ENCODE measurements at places on chromosomes 16 and 17. TPM values are rescaled to one million over a fixed set of nuclear protein-coding genes. Genes with fewer than 3 reads are reported as not detected.

Gene TBC1D3B
- total RNA-seq, result 0.50 TPM

Gene WFDC1
- total RNA-seq, result not detected

Gene TBC1D28
- total RNA-seq, result not detected

Gene RASD1
- total RNA-seq, result not detected

Gene HBQ1
- not detected for total RNA-seq

Gene ABCC12
- not detected for total RNA-seq

Gene GPR179
- total RNA-seq, result not detected

Gene SCARF1
- 0.28 TPM for total RNA-seq

Gene DOK4
- total RNA-seq, result 14.8 TPM

Gene TCAP
- 0.33 TPM for total RNA-seq

Gene HS3ST3A1
- 1.7 TPM for total RNA-seq

DNA sequence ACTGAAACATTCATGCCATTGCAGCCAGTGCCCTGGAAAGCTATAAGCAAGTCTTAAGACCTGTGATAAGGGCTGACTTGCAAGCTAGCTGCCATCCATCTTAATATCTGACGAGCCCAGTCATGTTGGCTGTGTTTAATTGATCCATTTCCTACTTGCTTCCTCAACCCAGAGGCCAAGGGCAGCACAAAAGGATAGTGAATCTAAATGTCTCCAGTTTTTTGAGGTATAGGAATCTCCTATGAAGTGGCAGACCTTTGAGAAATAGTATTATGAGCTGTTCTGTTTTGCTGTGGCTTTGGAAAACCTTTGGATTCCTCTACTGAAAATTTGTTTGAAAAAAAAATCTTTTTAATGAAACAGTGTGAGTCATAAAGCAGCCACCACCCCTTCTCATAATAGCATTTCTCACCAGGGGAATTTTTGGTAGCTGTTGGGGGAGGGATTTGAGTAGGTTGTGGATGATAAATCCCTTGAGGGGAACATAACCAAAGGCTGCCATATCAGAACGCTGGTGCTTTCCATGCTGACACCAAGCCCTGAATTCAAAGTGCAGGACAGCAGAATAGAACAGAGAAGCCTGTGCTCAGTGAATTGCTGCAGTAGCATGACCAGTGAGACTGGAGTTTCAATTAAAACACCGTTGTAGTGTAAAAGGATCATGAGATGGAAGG, 12.9 kb downstream of the ZNRF1 start:
- DNase-seq, result peak; percentile 97

DNA sequence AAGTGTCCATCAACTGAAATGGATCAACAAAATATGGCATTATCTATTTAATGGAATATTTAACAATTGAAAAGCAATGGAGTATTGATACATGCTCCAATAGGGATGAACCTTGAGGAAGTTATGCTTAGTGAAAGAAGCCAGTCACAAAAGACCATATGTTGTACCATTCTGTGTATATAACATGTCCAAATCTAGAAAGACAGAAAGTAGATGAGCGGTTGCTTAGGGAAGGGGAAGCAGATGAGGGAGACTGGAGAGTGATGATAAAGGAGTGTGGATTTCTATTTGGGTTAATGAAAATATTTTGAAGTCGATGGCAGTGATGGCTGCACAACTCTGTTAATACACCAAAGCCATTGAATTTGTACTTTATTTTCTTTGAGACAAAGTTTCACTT, 8.5 kb upstream of the ERN1 start:
- DNase-seq, result no peak

GRCh38 chr16:23122144-23122543, 27.1 kb downstream of the USP31 start:
- DNase-seq, result no peak

DNA sequence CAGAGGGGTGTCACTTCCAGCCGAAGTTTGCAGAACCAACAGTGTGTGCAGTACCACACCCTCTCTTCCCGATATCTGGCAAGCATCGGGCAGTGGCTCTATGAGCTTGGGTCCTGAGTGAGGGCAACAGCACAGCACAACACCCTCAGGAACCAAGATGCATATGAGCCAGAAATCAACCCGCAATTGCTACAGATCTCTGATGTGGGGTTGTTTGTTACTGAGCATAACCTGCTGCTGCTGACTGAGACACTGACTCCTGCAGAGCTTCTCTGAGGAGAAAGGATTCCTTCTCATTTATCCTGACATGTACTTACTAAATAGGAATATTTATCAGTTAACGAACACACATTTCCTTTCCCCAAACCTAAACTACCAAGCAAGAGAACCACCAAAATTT, 218.3 kb downstream of the RBFOX3 start:
- DNase-seq, result no peak

DNA sequence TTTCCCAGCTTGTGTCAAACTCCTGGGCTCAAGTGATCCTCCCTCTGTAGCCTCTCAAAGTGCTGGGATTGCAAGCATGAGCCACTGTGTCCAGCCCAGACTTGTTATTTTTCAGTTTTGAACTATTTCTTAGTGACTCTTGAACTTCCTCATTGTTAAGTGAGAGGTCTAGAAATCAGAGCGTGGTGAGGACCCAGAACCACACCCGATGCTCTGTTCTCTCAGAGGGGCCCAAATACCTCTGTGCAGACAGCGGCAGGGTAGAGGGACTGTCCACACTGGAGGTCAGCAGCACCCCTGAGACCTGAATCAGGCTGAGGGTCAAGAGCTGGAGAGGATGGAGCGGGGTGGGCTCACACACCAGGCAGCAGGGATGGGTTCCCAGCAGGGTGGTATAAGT, 47.7 kb upstream of the MEAK7 start:
- DNase-seq, result peak; percentile 21

GRCh38 chr17:9173386-9173983, 152.2 kb downstream of the NTN1 start:
- no peak for DNase-seq

DNA sequence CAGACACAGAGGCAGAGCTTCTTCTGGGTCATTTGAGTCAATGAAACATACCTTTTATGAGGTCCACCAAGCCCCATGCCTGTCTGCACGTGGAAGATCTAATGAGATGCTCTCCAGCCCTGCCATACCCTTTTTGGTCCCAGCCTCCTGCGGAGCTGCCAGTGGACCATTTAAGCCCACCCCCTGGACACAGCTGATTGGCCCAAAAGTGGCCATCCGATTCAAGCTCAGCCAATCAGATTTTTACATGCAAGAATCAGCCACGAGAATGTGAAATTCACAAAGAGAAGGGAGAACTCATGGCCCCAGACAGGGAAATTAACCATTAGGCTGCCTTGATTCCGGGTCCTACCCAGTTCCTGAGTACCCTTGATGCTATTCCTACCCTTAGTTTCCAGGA, 231.0 kb upstream of the EEF2KMT start:
- DNase-seq, result no peak

DNA sequence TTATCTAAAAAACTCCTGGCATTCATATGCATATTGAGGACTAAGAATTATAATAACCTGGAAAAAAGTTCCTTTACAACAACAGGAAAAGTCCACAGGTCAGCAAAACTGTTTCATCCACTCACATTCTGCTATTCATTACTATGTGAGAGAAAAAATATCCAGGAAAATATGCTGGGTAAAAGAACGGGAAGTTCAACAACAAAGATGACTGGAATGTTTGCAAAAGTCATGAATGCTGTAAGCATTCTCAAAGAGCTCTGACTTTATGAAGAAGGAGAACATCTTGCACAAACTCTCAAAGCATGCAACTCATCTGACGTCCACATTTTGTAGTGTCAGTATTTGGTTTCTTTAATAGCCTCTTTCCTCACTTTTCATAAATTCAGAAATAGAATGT, 56.9 kb upstream of the ALDH3A1 start:
- DNase-seq, result no peak

DNA sequence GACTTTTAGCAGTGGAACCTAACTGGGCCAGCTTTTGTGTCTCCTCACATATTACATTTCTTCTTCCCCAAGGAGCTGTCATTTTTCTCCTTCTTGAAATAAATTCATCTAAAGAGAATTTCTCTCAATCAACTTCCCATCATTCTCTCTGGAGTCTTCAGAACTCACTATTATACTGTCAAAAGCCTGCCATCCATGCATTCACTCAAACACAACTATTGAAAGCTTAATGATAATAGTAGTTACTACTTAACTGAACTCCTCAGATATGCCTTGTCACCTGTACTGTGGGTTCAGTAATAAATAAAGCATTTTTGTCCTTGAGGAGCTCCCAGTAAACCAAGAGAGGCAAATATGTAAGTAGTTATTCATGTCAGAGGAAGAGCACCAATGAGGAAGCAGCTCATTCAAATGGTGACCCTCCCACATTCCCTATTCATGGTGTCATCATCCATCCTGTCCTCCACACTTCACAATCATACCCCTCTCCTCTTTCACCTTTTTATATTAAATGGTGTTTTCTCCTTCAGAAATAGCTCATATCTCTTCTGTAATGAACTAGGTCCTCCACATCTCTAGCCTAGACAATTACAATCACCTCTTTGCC, 162.6 kb downstream of the CA10 start:
- peak; percentile 19 for DNase-seq

DNA sequence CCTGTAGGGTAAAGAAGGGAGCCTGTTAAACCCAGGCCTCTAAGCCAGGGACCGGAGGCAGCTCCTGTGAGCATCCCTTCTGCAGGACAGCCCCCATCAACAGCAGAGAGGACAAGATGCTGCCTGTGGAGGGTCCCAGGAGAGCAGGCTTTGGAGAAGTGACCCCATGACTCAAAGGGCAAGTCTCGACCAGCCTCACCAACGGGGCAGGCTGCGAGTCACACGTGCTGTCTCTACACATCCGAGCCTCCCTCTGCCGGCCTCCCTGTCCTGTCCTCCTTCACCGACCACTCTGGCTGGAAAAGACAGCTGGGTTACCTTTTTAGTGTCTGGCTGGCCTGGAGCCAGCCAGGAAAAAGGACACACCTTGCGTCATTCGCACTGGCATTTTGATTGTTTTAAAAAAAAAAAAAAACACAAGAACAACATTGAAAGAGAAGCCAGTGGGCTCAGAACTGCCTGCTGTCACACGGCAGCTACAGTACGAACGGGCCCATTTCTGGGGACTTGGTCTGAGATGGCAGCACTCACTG, 74.5 kb upstream of the RCVRN start:
- no peak for DNase-seq

DNA sequence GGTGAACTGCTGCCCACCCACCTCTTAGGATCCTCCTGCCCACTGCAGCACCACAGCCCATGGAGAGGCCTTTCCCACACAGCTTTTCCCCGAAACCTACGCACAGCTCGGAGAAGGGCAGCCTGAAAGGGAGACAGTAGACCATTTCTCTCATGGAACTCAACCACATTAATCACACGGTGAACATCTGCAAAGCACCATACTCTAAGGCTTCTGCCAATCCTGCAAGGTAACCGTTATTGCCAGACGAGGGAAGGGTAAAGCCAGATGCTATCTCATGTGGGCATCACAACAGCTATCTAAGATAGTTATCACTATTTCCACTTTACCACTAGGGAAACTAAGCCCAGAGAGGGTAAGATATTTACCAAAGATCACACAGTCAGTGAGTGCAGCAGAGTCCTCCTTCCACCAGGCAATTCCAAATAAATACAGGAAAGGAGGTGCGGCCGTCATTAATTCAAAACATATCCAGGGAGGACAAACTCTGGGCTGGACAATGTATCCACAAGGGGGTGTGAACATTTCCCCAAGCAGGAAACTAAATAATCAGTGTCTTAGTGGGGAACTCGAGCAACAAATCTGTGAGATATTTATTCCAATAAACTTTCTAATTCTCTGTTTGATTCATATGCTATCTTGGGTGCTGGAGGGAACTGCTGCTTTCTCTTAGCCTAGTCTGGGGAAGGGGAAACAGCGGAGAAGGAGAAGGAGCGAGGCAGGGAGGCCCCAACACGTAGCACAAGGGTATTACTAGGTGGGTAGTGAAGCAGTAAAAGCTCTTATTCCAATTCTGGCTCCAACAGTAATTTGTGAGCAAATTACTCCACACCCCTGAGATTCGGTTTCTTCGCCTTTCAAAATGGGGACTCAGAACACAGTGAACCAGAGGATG, 723 bp downstream of the TMEM186 start:
- no peak for DNase-seq

DNA sequence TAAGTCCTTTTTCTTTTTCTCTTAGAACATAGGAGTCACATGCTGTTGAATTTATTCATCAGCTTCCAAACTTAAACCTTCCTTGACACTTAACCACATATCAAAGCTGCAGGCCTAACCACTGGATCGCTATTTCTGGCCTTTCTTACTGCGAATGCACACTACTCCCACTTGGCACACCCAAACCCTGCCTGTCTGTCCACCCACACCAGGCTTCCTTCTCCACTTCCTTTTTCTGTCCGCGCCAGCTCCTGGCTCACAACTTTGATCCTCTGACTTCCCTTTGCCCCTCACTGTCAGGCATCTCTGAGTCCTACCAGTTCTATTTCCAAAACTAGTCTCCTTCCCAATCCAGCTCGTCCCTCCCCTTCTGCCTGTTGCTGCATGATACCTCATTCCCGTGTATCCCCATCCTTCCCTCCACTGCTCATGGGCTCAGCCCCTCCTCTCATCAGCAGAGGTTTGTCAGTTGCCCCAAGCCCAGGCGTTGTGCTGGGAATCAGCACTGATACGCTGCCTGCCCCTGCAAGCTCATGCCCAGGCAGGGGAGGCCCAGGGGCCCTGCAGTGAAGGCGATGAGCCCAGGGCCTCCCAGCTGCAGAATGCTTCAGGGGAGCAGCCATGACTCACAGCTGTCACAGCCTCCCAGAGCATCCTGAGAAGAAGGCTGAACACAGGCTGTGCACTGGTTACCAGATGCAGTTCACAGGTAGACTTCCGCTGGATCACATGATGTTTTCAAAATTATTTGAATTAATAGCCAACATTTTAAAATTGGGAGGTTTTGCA, 179.8 kb downstream of the KATNIP start:
- DNase-seq, result no peak

DNA sequence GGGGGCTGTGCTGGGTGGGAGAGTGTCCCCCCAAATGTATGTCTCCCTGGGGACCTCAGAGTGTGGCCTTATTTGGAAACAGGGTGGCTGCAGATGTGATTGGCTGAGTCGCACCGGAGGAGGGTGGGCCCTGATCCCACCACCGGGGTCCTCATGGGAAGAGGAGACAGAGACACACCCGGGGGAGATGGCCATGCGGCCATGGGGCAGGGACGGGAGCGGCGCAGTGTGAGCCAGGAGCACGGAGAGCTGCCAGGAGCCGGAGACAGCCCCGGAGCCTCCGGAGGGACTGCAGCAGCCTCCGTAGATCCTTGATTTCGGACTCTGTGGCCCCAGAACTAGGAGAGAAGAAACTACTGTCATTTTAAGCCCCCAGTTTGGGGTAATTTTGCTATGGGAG, 1.6 kb upstream of the CIBAR2 start:
- no peak for DNase-seq

DNA sequence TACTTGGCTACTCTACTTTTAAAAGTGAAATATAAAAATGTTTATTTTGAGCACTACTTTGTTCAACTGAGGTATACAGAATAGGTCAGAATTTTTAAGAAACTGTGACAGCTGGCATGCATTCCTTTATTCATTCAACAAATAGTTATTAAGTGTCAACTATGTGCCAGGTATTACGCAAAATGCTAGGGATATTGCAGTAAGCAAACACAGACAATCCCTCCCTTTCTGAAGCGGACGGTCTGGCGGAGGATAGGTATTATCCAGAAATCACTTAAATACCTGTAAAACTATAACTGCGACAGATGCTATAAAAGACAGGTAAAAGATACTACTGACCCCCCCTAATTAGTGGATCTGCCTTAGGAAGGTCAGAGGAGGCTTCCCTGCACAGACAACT, 26.1 kb downstream of the METTL16 start:
- peak; percentile 32 for DNase-seq
